ENCODE measurements at places on chromosomes 5 and 9.
A peak's percentile ranks its signal among the peaks of the same experiment; 100 is the strongest.

GRCh38 chr5:163445345-163445744, 8.0 kb downstream of the CCNG1 start:
- DNase-seq: no peak

DNA sequence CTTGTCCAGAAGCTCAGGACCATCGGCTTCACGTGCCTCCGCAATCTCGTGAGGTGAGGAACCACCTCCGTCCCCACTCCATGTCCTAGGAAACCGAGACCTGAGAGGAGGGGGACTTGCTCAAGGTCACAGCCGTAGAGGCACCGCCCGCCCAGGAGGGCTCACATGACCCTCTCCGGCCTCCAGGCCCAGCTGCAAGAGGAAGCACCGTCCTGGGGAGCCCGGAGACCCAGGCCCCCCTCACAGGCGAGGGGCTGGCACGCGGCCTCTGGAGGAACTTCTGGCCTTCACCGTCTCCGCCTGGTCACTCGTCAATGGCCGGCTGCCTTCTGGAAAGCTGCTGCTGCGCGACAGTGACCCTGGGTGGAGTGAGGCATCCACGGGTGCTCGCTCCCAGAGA, 24.2 kb downstream of the FAM78A start:
- DNase-seq: no peak

DNA sequence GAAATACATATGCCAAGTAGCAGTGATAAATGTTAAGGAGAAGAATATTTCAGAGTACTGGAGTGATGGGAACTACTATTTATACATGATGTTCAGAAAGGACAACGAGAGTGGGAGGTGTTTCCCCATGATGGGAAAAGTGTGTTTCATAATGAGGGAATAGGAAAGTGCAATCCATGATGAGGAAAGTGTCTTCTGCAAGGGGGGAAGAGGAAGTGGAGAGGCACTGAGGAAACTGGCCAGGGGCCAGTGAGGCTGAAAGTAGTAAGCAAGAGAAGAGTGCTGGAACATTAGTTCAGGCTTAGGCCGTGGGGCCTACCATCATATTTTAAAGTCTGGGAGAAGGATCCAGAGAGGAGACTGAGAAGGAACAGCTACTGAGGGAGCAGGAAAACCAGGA, 327.2 kb downstream of the SLF1 start:
- DNase-seq: no peak

- peak; percentile 17 for DNase-seq
These were observed 53.5 kb upstream of the MCCC2 start for GRCh38 chr5:71533615-71534014.

GRCh38 chr5:24167806-24168205, 477.0 kb downstream of the CDH10 start:
- no peak for DNase-seq

DNA sequence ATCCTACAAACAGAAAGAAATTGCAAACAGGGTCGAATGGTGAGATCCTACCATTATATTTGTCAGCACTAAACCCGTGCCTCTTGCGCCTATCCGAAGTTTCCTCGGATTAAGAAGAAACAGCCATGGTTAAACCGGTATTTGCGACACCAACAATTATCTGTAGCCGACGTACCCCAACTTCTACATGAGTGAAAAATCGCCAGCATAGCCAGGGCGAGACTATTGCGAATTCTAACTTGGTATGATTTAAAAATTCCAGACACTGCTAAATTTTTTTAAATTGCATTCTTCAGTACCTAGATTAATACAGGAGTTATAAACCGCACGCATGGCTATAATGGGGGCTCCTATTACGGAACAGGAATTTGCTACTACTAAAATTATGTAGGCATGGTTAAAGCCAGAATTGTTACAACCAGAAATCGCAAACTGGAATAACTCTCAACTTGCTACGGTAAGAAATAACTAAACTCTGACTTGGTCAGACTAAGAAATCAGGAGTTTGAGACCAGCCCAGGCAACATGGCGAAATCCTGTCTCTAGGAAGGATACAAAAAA, 25.3 kb upstream of the ANXA2R start:
- no peak for DNase-seq

DNA sequence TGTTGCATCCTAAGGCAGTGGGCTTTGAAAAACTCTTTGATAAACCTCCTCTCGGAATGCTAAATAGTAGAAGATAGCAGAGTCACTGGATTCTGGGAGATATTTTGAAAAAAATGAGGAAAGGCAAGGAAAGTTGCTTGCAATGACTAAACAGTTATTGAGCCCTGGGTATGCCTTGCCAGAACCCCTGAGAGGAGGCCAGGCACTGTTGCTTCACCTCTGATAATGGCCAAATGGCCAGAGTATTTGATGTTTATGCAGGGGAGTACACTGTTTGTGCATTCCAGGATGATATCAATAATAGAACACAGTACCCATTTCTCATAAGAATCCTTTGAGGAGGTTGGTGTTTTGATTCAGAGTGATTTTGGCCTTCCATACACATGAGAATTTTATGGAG, 935.1 kb upstream of the WWC1 start:
- DNase-seq: no peak

- DNase-seq: no peak
These were observed 51.2 kb upstream of the TNFAIP8 start for GRCh38 chr5:119304439-119305211.

GRCh38 chr9:34271265-34272006, 57.6 kb downstream of the KIF24 start:
- no peak for DNase-seq

DNA sequence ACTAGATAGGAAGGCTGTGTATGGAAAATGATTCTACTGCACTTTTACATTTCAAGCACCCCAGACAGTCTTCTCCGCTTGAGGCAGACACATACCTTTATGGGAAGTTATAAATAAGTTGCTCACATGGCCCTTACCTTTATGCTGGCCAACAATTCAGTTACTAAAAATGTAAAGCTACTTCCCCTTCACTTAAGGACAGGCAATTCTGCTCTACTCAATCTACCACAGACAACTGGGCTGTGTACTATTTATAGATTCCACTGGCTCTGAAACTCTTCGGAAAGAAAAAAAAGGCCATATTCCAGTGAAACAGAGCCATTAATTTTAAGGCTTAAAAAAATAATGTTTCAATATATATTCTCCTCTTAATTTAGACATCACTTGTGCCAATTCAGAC, 59.4 kb downstream of the ELAVL2 start:
- DNase-seq: no peak

DNA sequence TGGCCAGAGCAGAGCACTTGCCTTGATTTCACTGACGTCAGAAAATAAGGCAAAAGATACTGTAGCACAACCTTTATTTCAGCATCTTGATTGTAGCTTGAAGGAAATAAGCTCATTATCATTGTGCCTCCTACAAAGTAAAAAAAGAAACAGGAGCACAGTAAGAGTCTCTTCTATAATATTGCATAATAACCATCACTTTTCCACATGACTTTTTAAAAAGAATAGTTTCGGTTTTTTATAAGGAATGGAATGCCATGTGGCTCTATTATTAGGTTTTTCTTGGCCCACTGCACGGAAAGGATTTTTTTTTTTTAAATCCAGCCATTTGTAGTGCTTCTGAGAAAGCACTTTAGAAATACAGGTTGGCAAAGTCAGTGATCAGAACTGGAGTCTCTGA, 655.3 kb downstream of the LRRC70 start:
- no peak for DNase-seq

- DNase-seq: peak; percentile 27
These were observed at the start of gene PCDHGB2 for GRCh38 chr5:141359790-141360426. TSS of gene PCDHGB2 (plus strand) at chr5:141359994. CDS start at chr5:141360136, 142 bp downstream.

GRCh38 chr9:129919277-129919676, 84.0 kb downstream of the USP20 start:
- DNase-seq: no peak

DNA sequence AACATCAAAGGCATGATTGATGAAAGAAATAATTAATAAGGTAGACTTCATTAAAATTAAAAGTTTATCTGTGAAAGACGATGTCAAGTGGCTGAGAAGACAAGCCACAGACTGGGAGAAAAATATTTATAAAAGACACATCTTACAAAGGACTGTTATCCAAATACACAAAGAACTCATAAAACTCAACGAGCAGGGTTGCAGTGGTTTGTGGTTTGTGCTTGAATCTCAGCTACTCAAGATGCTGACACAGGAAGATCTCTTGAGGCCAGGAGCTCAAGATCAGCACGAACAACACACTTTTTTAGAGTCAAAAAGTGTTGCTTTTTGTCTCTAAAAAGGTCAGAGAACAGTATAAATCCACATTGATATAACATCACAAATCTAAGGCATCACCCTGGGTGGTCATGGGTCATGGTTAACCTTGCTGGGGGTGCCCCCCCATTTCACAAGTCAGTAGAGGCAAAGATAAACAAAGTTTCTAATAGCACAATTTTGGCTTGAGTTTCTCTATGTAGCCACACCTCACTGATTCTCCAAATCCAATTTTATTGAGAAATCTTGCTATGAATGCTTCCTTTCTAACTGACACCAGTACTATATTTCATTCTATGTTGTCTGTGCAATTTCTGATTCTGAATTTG, 342.9 kb upstream of the RPS23 start:
- DNase-seq: no peak

- DNase-seq: no peak
These were observed at the start of gene SOWAHA for GRCh38 chr5:132812781-132813598. TSS of gene SOWAHA (plus strand) at chr5:132813302. CDS start at chr5:132813622, 320 bp downstream.

- no peak for DNase-seq
These were observed 227.5 kb downstream of the AGTPBP1 start for GRCh38 chr9:85514256-85514655.
